H9 (cell line): ENCODE measurements at places on chromosomes 16 and 17.

GRCh38 chr16:50722960-50723359 is 18.9 kb upstream of the CYLD start:
- no peaks in the 10 kb centered on the region; the same call in 1 of the 2 replicates for H3K4me1 ChIP-seq
- no peaks in the 10 kb centered on the region for H3K36me3 ChIP-seq
- DNase-seq, result no peak

DNA sequence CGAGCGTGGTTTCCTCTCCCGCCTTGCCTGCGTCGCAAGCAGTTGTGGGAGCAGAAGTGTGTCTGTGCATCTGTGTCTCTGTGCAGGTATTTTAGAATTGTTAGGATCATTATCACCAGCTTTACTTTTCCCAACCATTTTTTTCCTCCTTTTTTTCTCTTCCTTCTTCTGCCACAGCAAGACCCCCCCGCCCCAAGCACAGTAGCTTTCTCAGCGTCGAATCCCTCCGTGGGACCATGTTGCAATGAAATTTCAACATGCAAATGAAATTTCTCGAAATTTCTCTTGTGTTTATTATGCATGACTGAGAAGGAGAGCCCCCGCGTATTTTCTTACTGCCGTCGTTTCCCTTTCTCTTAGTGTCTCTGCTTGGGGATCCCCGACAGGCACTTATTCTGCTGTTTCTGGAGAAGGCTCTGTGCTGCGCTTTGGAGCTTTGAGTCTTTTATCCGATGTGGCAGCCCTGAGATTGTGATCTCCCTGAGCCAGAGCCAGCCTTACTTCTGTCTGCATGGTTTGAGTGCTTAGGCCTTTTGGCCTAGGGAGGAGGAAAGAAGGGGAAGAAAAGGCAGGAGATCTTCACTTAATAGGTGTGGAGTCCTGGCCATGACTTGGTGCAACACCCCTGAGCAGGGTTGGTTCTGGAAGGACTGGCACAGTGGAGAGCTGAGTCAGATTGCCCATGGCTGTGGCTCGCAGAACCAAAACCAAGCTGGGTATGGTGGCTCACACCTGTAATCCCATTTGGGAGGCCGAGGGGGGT is 5.0 kb downstream of the ARMC7 start:
- no peak overlapping the region for H3K27ac ChIP-seq
- DNase-seq, result no peak
- H3K4me1 ChIP-seq, result no peaks in the 10 kb centered on the region
- H3K36me3 ChIP-seq, result peaks cover 41% of the 10 kb centered on the region
- no peak overlapping the region for H3K4me3 ChIP-seq

DNA sequence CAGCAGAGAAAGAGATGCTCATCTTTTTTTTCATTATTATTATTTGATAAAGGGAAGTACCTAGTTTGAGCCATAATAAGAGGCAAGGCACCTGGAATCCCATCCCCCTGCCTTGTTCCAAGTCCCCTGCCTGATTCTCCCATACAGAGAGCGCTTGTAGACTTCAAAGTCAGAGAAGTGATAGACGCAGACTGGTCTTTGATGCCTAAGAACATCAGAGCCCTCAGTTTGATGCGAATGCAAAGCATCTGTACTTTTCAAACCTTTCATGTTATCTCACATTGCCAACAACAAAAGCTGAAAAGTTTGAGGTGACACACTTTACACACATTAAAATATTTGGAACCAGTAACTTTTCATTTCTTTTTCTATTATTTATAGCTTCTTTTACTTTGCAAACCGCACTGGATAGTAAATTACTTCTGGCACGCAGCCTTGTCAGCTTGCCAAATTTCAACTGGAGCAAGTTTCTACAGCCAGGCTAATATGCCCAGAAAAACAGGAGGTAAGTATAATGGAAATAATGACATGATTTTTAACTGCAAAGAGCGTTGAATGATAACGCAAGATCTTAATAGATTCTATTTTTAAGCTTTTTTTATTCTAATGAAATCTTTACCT is 5.9 kb upstream of the UTP6 start:
- no peak for DNase-seq
- no peak overlapping the region for H3K27ac ChIP-seq
- no peaks in the 10 kb centered on the region for H3K4me1 ChIP-seq

DNA sequence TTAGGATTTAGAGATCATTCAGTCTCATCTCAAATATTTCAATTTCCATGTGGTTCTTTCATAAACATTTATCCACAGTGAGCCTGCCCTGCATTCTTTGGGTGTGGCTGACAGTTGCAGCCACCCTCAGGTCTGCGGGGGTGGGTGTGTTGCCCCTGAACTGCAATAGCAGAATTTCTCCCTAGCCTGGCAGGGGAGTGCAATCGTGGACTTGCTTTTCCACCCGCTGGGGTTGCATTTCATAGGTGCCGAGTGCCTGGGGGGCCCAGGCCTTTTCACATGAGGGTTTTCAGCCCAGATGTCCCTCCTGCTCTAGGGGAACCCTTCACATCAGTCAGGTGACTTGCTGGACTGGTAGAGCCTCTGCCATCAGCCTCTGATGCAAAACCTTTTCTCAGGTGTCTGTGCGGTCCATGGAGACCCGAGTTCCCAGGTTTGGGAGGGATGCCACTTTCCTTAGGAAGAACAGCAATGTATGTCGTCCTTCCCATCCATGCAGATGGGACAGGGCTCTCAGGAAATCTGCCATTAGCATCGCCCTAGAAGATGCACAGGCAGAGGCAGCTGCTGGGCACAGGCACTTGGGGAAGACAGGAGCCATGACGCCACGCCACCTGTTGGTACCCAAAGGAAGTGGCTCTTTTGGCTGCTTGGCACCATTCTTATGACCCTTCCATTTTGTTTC is 2.4 kb upstream of the USP36 start:
- peak; percentile 85 for DNase-seq
- H3K4me3 ChIP-seq, result no peak overlapping the region
- no peaks in the 10 kb centered on the region for H3K4me1 ChIP-seq
- no peaks in the 10 kb centered on the region for H3K27me3 ChIP-seq
- H3K27ac ChIP-seq, result no peak overlapping the region
